Stimulated activated CD4-positive, alpha-beta T cell treated with anti-CD3 and anti-CD28 coated beads, Interleukin-4, amount 100 ng/mL, for 48 hours (primary cell): ENCODE measurements at places on chromosomes 12 and 14.
A peak's percentile ranks its signal among the peaks of the same experiment; 100 is the strongest.

DNA sequence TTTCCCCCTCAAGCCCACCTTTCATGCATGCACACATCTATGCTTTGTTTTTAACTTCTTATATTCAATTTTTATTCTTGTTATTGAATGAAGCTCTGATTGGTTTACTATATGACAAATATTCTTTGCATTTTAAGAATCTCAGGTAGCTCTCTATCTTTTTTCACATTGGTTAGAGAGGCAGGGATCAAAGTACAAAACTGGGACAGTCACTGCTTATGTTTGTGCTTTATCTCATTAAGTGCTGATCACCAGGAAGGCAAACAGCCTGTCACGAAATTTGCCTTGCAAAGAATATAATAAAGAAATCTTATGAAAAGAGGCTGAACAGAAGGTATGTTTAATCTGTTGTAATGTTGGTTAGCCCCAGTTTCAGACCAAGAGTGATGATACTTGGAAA, 29.7 kb upstream of the INSM2 start:
- DNase-seq: no peak

DNA sequence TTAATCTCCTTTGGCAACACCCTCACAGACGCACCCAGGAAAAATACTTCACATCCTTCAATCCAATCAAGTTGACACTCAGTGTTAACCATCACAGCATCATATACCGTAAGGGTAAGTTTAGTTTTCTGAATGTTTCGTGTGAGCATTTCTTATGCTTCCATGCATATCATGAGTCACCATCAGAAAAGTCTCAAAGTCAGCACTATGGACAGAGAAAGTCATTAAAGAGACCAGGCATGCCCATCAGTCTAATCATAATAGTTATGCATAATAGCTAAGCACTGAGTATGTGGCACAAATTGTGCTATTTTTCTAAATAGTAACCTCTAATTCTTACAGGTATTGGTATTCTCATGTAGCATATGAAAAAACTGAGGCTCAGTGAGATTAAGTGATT, 158.8 kb upstream of the PRMT8 start:
- DNase-seq: no peak

- peak; percentile 43 for DNase-seq
Measured at GRCh38 chr14:64510825-64511671, 6.5 kb downstream of the ZBTB1 start.

DNA sequence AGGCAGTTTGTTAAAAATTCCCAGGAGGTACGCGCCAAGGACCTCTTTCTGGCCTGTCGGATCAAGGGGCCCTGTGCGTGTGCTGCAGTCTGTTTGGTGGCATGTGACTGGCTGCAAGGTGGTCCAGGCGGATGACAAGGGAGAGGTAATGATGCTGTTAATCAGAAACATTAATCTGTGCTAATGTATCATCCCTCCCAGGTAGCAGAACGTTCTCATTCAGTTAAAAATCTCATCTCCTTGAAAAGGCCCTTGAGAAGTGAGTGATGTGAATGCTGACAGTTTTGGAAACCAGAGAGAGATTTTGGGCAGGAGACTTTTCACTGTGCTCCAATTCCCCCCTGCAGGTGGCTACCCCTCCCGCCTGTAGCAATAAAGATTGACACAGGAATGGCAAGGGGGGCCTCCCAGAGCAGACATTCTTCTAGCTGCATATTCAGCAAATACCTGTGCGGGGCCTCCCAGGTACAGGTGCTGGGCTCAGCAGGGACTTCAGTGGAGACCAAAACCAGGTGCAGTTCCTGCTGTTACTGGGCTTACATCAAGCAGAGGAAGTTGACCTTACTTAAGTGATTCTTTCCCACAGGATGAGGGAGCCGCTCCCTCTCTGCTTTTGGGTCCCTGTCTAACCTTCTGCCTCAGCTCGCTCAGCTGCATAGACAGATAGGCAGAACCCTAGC, 364.8 kb downstream of the CACNA1C start:
- DNase-seq: no peak

GRCh38 chr14:23446291-23446851, 10.9 kb upstream of the MYH7 start:
- no peak for DNase-seq

DNA sequence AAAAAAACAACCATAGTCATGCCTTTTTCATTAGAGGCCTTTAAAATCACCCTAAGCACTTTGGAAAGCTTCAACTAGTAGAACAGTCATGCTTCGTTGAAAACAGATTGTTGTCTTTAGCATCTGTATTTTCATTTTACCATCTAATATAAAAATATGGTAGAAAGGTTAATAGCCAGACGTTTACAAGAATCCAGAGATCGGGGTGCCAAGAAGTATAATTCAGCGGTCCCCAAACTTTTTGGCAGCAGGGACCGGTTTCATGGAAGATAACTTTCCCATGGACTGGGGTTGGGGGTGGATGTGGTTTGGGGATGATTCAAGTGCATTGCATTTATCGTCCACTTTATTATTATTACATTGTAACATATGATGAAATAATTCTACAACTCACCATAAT, 138.4 kb downstream of the GLT1D1 start:
- no peak for DNase-seq

DNA sequence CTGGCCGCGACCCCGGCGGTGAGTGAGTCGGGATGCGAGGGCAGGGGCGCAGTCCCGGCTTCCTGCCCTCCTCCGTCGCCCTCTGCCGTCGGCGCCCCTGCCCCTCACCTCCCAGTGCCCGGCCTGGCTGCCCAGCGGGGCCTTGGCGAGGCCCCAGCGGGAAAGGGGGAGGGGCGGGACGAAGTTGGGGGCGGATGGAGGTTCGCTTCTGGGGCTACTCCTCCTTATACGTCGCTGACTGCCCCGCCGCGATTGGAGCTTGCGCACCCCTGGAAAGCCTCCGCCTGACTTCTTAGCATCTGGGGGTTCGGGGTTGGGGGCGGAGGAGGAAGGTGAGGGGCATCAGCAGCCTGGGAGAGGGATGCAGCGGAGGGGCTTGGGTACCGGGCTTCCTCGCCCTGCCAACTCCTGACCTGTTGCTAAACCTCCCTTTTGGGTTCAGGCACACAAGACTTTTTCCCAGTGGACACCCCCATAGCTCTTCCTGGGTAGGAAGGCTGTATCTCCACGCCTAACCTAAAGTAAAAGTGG, 406 bp downstream of the TMEM263 start:
- DNase-seq: peak; percentile 49

DNA sequence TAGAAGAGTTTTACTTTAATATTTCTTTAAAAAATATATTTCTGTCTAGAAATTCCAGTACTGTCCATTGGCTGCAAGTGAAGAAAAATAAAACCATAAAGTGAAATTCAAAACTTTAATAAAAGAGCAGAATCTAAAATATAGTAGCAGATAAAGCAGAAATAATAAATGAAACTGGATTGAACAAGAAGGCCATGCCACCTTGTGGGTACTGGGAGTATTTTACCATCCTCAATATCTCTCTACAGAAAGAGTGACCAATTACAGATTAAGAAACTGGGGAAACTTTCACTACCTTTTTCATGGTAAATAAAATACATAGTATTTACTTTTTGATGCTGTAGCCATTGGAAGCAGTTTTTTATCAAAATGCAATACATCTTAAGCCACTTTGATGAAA, 220.5 kb downstream of the BCAT1 start:
- no peak for DNase-seq

DNA sequence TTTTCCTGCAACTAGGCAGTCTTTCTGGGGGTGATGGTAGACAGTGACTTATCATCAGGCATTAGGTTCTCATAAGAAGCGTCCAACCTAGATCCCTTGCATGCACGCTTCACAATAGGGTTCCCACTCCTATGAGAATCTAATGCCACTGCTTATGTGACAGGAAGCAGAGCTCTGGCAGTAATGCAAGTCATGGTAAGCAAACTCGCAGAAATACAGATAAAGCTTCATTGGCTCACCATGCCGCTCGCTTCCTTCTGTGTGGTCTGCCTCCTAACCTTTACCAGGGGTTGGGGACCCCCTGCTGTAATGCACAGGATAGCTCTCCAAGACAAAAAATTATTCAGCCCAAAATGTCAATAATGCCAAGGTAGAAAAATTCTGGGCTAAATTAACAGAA, 864.2 kb downstream of the TRHDE start:
- no peak for DNase-seq

DNA sequence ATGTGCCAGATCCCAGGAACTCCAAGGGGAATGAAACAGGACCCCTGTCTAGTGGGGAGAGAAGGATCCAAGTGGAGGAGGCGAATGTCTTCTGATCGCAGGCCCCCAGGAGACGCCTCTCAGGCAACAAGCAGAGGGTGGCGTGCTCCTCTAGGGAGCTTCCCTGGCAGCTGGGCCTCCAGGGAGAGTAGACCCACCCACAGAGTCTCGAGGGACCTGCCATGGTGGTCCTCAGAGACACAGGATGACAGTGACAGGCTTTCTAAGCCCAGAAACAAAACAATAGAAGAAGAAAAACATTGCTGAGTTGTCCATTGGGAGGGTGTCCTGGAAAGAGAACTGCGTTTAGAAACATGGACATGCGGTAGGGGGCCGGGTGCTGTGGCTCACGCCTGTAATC, 140.6 kb upstream of the MAP1LC3B2 start:
- no peak for DNase-seq

DNA sequence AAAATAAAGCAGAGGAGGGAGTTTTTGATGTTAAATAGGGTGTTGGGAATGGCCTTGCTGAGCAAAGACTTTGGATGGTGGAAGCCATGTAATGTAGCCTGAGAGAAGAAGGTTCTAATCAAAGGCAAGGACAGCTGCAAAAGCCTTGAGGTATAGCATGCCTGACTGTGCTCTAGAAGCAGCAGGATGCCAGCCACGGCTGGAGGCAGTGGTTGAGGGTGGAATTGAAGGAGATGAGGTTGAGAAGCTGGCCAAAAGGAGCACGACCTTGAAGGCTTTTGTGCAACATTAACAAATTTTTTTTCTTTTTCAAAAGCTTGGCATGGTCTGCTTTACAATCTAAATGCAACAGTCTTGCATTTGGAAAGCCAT, 42.3 kb upstream of the CSRP2 start:
- no peak for DNase-seq

GRCh38 chr14:100425429-100425827, 102.3 kb downstream of the SLC25A47 start:
- DNase-seq: no peak

- DNase-seq: no peak
Measured at GRCh38 chr14:65993996-65994395, 492.2 kb upstream of the CCDC196 start.

DNA sequence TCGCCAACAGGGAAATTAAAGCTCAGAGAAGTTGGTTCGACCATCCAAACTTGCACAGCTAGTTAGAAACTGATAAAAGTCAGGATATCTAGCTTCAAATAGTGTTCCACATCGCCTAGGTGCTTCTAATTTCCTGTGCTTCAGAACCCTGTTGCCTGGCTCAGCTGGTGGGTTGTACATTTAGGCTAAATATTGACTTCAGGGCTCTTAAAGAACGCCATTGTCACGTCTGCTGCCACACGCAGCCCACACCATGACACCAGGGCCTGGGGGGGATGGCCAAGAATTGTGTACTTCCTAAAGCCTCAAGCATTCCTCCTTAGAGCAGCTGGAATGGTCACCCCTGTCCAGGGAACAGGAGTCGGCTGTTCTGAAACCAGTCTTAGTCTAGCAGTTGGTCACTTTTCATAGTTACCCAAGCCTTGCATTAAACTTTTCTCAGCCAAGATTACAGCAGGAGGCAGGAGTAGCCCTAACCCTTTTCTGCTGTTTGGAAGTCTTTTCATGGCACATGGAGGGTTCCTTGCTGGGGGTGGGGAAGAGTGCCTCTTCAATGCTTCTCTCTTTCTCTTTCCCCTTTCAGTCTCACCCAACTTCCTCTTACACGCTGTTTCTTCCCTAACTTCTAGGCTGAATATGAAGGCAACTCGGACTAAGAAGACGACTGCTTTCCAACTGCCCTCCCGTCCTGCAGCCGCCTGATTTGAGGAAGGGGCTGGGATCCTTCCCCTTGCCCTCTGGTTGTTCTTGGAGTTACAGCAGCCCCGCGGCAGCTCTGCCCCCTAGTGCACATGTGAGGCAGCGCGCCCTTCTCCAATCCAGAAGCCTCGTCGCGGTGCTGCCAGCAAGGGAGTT, 17.1 kb downstream of the FOS start:
- DNase-seq: peak; percentile 65

DNA sequence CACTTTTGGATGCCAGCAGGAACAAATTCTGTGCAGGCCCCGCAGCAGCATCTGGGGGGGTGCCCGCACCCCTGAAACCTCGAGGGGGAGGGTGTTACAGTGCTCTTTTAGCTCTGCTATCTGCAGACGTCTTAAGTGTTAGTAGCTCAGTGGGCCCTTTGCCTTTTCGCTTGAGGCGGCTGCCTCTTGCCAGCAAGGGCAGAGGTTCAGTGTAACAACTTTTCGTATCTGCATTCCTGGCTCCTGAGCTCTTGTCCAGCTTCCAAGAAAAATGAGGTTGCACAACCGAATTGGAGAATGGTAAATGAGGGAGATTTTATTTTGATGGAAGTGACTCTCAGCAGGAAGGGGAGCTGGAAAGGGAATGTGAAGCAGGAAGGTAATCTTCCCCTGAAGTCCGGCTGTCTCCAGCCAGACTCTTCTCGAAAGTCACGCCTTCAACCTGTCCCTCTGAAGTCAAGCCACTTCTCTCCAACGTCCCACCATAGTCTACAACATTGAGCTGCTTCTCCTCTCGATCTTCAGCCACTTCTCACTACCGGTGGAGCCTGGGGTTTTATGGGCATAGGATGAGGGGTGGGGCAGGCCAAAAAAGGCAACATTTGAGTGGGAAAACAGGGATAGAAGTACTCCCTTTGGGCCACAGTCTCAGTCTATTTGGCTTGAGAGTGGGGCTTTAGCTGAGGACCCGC, 17.8 kb downstream of the TAS2R50 start:
- no peak for DNase-seq

GRCh38 chr12:119990382-119990874, 1.4 kb downstream of the BICDL1 start:
- no peak for DNase-seq

GRCh38 chr12:57152639-57153038, 5.2 kb upstream of the LRP1-AS start:
- no peak for DNase-seq

GRCh38 chr14:77067632-77068516, 30.2 kb upstream of the CIPC start:
- peak; percentile 42 for DNase-seq

- no peak for DNase-seq
Measured at GRCh38 chr12:23525450-23526072, 423.9 kb downstream of the SOX5 start.

DNA sequence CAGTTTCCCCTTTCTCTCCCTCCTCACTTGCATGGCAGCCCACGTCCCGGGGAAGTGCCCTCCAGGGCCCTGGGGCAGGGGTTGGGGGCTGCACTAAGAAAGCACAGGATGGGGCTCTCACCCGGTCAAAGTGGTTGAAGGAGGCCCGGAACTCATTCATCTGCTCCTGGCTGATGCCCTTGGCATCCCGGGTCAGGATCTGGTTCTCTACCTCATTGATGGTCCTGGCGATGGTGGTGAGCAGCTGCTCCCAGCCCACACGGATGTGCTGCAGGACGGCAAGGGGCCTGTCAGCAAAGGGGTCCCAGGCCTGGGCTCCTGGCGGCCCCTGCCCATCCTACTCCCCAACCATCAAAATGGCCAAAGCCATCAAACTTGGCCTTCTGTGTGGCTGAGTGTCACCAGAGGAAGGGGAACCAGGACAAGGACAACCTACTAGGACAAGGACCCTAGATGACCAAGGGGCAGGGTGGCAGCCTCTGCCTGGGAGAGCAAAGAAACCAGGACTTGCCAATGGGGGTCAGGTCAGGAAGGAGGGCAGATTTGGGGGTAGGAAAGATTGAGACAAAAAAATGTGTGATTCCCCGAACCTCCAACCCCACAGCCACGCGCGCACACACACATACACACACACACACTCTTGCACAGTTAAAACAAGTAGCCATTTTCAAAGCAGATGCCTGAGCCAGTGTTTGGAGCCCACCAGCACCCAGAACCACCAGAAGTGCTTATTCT, 87.1 kb upstream of the ZFP36L1 start:
- DNase-seq: no peak
